ENCODE measurements at places on chromosomes 3 and 15.

GRCh38 chr3:166291186-166291955, 454.1 kb upstream of the BCHE start:
- no peak for DNase-seq

- DNase-seq, result no peak
Observed at GRCh38 chr3:172140499-172141391, 101.4 kb downstream of the FNDC3B start.

DNA sequence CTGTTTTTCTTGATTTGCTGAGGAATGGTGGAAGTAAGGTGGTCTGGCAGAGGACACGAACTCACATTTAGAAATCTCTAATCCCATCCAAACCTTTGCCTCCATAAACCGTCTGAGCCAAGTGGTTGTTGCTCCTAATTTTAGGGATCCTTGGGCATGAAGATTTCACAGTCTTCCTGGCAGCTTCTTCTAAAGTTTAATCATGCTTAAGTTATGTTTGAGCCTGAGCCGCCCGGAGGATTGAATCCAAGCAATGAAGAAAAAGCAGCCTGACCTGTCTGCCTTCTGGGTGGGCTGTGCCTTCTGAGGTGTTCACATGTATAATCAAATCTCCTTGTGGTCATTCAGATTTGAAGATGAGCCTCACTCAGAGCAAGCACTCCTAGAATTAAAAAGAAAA, 249.0 kb downstream of the CD47 start:
- no peak for DNase-seq

- no peak for DNase-seq
Observed at GRCh38 chr15:34927726-34928125, 41.8 kb downstream of the AQR start.

DNA sequence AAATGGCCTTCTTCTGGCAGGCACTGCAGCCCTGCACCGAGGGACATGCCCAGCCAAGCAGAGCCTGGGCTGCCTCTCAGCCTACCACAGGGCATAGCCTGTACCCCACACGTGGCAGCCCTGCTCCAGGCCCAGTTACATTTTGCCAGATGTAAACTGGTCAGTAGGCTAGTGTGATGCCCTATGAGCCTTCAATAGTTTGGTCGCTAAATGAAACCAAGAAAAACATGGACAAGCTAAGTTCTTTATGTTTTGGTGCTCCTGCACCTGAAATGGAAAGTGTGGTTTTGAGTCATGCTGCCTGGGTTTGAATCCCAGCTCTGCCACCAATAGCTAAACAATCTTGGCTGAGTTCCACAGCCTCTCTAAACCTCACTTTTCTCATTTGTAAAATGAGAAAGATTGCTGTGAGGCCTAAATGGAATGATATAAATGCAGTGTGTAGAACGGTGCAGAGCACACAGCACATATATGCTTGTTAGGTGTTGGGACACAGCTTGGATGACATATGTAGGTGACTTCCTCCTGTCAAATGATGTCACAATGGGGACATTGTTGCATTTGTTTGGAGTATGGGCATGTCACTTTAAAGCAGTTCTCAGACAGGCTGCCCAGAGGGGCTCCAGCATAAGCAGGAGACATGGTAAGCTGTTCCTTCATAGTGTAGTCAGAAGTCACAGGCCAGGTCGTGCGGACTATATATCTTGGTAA, 57.4 kb downstream of the ZBTB38 start:
- no peak for DNase-seq

GRCh38 chr15:96200357-96200967, 130.0 kb upstream of the NR2F2 start:
- no peak for DNase-seq

DNA sequence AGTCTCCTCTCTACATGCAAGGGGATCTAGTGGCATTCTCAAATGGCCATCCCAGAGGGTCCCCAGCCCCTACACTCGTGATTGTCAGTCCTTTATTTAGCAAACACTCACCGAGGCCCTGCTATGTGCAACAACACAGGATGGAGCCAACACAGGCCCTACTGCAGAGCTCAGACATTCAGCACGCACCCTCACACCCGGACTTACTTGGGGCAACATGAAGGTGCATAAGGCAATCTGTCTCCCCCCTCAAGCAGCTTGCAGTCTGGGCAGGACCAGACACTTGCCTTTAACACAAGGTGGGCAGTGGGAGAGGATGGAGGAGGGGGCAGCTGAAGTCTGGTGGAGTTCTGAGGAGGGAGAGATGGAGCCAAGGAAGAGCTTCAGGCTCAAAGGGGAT, 258.4 kb downstream of the XXYLT1 start:
- no peak for DNase-seq
